H4 (cell line): ENCODE measurements at places on chromosomes 1 and 21. TPM values are rescaled to one million over a fixed set of nuclear protein-coding genes. Genes with fewer than 3 reads are reported as not detected.

The CLDN17 gene
- total RNA-seq: not detected in 2 replicates

The HCN3 gene
- 0.52 TPM in 1 of 2 replicates, not detected in the other for total RNA-seq

The UQCRHL gene
- total RNA-seq: 4.9 and 6.0 TPM in 2 replicates

The FRRS1 gene
- total RNA-seq: 13.1 and 18.6 TPM in 2 replicates

The TNN gene
- 0.18 TPM in 1 of 2 replicates, not detected in the other for total RNA-seq

DNA sequence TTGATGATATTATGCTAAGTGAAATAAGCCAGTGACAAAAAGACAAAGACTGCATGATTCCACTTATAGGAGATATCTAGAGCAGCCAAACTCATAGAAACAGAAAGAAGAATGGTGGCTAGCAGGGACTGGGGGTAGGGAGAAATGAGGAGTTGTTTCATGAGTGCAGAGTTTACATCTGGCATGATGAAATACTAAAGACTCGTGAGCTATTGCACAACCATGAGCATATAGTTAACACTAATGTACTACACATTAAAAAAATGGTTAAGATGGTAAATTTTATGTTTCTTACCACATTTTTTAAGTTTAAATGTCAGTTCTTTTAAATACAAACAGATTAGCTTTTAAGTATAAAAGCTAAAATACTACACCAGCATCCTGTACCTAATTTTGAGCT lies 57.8 kb downstream of the ESRRG start:
- peak; percentile 29 for DNase-seq

DNA sequence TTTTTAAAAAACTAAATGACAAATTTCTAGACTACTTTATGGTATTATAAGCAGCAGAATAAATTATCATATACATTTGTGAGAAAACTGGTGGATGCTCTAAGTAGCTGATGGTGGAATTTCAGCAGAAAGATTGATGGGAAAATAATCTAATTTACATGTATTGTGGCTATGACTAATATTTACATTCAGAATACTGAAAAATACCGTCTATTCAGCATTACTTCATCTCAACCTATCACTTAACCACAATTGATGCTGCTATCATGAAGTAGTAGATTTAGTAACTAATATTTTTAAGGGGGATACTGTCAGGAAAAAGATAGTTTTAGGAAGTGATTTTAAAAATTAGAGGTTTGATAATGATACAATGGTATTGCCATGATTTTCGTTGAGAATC lies 137.9 kb downstream of the IFI44 start:
- no peak for DNase-seq

The MYOC gene
- not detected in 2 replicates for total RNA-seq

DNA sequence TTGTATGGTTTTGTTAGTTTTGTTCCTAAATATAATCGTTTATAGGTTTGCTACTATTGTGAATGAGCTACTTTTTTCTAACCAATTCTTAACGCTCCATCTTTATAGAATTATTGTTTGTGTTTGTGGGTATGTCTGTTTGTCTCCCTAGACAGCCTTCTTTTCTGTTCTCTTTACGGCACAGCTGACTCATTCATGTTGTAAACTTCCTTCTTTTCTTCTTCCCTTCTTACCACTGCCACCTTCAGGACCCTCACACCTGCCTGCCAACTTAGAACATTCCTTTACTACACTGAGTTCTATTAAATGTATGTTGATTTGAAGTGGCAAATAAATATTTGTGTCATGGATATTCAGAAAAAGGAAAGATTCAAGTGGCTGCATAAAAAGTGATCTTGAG lies 29.1 kb downstream of the AK5 start:
- DNase-seq: no peak

The SLC5A9 gene
- not detected in 2 replicates for total RNA-seq

The GCSAML gene
- total RNA-seq: 0.29 and 1.9 TPM in 2 replicates

The WDR64 gene
- total RNA-seq: not detected in 2 replicates

GRCh38 chr1:82034812-82035211 lies 234.1 kb downstream of the ADGRL2 start:
- DNase-seq: peak; percentile 8

DNA sequence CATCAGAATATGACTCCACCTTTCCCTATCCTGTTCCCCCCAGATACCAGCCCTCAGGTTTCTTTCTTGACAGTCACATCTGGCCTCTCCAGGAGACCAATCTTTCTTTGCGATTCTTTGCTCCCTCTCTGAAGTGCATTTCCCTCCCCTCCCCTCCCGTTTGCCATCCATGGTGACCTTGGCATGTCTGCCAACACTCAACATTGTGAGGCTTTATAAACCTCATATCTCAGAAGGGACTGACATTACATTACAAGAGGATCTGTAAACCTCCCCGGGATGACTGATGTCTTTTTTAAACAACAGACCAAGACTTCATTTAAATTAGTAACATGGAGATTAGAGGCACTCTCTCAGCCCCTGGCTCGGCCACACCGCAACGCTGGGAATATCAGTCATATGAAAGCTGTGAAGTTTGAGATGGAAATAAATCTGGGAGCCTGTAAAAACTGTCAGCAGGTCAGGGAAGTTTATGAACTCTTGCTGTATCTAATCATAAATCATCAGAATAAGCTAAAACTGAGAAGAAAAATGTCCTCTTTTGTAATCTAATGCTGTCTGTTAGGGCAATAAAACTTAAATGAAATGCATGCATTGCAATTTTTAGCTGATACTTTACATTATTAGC lies 401.7 kb upstream of the PROX1 start:
- no peak for DNase-seq

GRCh38 chr1:53576381-53576801 lies 117.2 kb downstream of the DMRTB1 start:
- no peak for DNase-seq

- DNase-seq: no peak
Observed at GRCh38 chr1:39979654-39980053, 24.7 kb downstream of the MFSD2A start.
